ENCODE measurements at places on chromosomes 5 and 9. TPM values are rescaled to one million over a fixed set of nuclear protein-coding genes. Genes with fewer than 3 reads are reported as not detected.

Gene CDH9
- not detected for polyA plus RNA-seq

Gene SV2C
- not detected for polyA plus RNA-seq

Gene NXNL2
- polyA plus RNA-seq, result 1.4 TPM

Gene CDC25C
- polyA plus RNA-seq, result 2.9 TPM

Gene ZNF883
- polyA plus RNA-seq, result 7.6 TPM

Gene SYNPO
- polyA plus RNA-seq, result 5.6 TPM

Gene RNF208
- polyA plus RNA-seq, result 0.34 TPM

Measured in GM23248 (cell line).